ENCODE measurements at places on chromosomes 2 and 18. TPM values are rescaled to one million over a fixed set of nuclear protein-coding genes. Genes with fewer than 3 reads are reported as not detected.

DNA sequence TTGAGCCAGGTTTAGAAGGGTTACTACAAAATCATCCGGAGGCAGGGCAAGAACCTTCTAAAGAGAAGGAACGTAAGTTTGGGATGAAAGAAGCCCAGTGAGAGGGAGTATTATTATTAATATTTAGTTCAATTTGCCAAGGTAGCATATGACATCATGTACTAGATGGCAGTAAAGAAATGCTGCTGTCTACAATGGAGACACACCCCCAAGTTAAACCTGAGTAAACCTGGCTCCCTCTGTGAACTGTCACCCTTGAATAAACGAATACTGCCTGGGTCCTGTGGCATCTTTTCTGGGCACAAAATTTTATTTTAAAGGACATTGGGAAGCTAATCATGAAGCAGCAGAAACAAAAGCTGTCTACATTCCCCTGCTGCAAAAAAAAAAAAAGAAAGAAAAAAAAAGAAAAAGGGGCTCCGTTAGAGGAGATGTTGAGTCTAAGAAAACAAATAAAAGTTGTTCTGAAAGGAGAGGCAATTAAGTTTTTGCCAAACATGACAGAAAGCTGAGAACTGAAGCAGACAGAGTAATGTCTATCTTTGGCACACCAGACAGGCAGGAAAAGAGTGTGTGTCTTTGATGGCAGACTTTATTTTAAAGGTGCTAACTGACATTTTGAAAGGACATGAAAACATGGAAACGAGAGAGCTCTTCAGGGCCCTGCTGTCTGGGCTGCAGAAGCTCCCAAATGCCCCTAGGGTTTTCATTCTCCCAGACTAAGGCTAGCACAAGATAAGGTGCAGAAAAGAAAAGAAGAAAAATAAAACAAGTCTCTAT lies 557.7 kb upstream of the CHAC2 start:
- no peak for DNase-seq

- DNase-seq, result no peak
Measured at GRCh38 chr2:10720947-10721395, 459 bp upstream of the ATP6V1C2 start.

Gene TUBB8B
- 0.14 TPM for total RNA-seq

DNA sequence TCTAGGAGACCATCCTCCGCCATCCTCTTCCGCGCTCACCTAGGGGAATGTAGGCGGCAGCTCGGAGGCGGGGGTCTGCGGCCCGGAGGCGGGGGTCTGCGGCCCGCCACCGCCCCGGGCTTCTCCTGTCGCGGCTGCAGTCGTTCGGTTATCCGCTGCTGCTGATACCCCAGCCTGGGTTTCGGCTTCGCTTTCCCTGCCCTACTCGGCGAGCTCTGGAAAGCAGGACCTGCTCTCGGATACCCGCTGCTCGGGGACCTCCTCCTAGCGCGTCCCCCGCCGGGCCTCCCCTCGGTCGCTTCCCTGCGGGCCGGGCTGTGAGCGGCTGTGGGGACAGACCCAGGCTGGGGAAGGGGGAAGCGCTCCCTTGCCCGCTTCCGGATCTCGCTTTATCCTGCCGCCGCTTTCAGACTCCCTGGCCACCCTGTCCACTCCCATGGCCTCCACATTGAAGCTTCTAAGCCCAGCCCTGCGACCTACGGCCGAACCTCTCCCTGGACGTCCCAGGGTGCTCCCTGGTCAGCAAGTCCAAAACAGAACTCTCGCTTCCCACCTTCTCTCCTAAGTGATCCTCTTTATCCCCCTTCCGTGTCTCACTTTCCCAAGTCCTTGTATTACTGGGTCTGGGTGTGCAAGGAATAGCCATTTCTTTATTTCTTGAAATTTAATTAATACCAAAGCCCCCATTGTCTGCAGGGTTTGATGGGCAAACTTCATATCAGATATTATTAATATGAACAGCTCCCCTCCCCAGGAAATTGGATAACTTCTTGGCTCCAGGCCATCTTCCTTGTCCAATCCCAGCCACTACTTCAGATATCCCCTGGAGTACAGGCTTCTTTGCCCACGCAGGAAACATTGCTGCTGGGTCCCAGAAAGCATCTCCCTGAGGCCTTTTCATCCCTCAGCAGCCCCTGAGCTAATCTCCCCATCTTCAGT lies 769 bp downstream of the FKBP1B start:
- DNase-seq, result peak; percentile 35

GRCh38 chr2:223306371-223306770 lies 254.4 kb downstream of the KCNE4 start:
- peak; percentile 45 for DNase-seq

- no peak for DNase-seq
Measured at GRCh38 chr2:198168651-198169050, 364.3 kb downstream of the PLCL1 start.

Gene CXCR4
- total RNA-seq, result 57.4 TPM

Measured in dermis blood vessel endothelial cell (primary cell).